ENCODE measurements at places on chromosomes 6 and 20.

GRCh38 chr6:24827162-24827561, 28.4 kb upstream of the ARMH2 start:
- no peak for DNase-seq

DNA sequence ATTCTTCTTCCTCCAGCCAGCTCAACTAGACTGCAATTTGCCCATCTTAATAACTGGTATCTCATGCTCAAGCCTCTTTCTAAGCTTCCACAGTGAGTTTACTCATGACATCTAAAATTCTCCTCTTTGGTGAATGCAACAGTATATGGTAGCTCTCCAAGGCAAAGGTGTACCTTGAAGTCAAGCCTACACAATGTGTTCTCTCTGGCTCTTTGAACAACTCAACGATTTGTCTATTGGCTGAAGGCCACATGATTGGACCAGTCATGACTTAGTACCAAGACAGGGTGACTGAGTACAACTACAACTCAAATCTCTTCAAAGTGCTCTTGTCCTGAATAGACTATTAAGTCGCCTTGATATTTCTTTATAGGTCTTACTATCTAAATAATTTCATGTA, 199.6 kb downstream of the PKHD1 start:
- DNase-seq, result no peak

DNA sequence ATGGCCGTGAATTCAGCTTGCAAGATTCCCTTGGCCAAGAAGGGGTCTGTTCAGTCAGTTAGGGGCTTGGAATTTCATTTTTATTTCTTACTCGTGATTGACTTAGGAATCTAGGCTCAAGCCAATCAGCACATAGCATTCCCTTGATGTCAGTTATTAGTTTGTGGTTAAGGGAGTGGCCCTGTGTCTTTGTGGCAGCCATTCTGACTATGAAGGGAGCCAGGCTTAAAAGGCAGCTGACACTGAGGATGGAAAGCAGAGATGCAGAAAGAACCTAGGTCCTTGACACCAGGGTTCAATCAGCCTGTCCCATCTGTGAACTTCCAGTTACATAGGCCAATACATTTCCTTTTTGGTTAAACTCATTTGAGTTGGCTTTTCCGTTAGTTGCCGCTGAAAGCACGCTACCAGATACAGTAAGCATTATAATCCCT, 48.1 kb downstream of the MCUR1 start:
- DNase-seq, result no peak

DNA sequence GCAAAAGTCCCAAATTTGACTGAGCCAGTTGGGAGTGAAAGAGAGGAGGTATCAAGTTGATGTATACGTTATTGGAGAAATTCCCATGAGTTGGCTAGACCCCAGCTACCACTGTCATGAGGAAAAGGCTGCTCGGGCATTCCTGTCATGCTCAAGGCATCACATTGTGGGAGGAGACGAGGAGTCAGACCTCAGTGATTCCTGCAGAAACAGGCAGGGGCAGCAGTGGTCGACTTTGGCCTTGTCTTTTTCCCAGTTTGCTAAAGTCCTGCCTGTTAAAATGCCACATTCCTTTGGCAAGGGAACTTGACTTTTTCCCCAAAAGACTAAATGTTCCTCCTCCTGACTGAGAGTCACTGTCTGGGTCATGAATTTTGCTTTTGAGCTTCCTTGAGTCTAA, 295.5 kb upstream of the HS3ST5 start:
- no peak for DNase-seq

DNA sequence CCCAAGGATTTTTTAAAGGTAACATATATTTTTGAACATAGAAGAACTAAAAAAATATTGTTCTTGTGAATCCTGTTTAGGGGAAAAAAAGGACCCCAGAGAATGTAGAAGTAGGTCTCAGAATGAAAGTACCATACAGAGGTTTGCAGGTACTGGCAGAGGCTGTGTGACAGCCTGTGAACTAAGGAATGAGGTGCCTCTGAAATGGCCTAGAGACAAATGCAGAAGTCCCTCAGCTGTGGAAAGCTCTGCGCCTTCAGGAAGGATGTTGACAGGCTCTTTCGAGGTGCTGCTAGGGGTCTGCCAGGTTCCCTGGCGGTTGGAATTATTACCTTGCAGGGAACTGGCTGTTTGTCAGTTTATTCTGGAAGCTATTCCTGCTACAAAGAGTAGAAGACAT, 8.6 kb upstream of the TUBB2B start:
- DNase-seq, result no peak

DNA sequence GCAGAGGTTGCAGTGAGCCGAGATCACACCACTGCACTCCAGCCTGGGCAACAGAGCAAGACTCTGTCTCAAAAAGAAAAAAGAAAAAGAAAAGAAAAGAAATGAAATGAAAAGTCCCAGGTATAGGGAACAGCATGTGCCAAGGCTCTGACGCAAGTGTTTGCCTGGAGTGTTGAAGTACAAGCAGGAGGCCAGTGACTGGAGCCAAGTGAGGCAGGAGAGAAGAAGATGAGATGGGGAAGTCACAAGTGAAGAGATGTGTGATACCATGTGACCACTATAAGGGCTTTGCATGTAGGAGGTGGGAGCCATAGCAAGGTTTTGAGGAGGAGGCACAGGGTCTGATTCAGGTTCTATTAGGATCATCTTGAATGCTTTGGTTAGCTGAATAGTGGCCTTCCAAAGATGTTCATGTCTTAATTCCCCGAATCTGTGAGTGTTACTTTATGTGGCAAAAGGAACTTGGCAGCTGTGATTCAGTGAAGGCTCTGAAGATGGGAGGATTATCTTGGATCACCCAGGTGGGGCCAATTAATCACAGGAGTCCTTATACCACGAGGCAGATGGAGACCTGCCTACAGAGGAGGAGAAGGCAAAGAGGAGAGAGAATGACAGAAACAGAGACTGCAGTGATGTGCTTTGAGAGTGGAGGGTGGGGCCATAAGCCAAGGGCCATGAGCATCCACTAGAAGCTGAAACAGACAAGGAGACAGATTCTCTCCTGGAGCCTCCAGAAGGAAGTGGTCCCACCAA, 91.1 kb upstream of the PTPN1 start:
- DNase-seq, result no peak

DNA sequence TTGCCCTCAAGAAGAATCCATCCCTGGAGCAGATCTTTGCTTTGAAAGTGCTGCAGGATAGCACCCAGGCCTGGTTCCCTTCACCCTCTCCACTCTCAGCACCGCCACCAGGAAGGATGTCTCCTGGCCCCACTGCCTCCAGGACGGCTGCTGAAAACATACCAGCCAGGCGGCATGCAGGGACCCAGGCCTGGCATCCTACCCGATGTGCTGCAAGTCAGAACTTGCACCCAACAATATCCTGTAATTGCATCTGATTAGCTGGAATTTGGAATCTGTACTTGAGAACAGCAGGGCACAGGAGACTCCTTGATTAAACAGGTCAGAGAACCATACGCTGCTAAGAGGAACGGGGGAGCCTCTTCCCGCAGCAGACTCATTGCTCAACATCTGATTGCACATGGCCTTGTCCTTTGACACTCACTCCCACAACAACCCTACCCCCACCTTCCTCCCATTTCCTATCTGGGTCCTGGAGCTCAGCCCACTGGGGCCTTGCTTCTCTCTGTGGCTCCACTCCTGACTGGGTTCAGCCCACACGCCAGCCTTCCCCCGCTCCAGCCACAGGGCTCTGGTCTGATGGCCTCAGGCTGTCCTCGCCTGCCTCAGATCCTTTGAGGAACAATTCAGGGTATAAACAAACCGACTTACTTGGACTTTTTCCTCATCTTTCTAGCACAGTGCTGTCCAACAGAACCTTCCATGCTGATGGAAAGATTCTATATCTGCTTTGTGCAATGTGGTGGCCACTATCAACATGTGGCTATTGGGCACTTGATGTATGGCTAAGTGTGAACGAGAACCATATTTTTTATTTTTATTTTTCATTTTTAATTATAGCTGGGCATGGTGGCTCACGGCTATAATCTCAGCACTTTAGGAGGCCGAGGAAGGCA, 78.0 kb downstream of the FGD2 start:
- no peak for DNase-seq

GRCh38 chr6:70099732-70100131, 203.2 kb downstream of the COL9A1 start:
- no peak for DNase-seq

GRCh38 chr6:114810468-114810867, 467.6 kb upstream of the HS3ST5 start:
- DNase-seq, result no peak

DNA sequence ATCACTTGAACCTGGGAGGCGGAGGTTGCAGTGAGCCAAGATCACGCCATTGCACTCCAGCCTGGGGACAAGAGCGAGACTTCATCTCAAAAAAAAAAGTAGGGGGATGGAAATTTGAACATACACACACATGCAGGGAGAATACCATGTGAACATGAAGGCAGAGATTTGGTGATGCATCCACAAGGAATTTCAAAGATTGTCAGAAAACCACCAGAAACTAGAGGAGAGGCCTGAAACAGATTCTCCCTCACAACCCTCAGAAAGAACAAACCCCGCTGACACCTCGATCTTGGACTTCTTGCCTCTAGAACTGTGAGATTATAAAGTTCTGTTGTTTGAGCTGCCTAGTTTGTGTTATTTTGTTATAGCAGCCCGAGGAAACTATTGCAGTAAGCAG, 125.5 kb downstream of the GPX5 start:
- DNase-seq, result no peak

DNA sequence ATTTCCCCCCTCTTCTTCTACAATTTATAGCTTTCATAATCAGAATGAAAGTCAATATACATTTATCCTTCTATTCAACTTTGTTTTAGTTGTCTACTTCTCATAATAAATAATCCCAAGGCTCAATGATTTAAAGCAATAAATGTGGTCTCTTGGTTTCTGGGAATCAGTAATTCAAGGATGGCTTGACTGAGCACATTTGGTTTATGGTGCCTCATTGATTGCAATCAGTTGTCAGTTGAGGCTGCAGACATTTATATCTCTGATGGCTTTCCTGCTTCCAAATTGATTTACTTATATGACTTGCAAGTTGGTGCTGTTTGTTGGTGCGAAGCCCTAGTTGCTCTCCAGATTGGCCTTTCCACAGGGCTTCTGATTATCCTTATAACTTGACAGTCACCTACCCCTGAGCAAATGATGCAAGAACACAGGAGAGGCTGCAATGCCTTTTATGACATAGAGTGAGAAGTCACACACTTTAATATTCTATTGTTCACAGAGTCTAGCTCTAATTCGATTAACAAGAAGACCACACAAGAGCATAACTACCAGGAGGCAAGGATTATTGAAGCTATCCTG, 2.7 kb upstream of the CRISP1 start:
- no peak for DNase-seq

GRCh38 chr20:57869951-57870315, 160.1 kb upstream of the PMEPA1 start:
- no peak for DNase-seq

DNA sequence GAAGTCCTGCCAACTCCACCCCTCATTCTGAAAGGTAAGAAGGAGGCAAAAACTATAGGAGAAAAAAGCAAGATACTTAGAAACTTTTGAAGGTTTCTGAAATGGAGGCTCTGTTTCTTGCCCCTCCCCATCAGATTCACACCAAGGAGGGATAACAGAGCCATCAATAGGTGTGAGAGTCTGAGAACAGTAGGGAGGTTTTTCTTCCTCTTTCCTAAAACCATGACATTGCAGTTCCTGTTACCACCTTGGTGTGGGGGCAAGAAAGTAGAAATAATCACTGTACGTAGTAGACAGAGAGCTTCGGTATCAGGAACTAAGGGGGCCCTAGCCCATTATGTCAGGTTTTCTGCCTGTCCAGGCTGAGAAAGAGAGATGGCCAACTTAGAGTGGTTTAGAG, 333.3 kb upstream of the SYNCRIP start:
- DNase-seq, result no peak

GRCh38 chr20:53813636-53814035, 220.0 kb upstream of the ZNF217 start:
- no peak for DNase-seq

Data from nucleus accumbens (tissue), 56 donors.